IMR-90 (cell line): ENCODE measurements at places on chromosomes 16 and 17.

- peak; percentile 69 for DNase-seq
Observed at GRCh38 chr16:46853713-46854443, 22.9 kb upstream of the C16orf87 start.

GRCh38 chr17:28096756-28097155 lies 54.3 kb downstream of the NLK start:
- no peak for DNase-seq

DNA sequence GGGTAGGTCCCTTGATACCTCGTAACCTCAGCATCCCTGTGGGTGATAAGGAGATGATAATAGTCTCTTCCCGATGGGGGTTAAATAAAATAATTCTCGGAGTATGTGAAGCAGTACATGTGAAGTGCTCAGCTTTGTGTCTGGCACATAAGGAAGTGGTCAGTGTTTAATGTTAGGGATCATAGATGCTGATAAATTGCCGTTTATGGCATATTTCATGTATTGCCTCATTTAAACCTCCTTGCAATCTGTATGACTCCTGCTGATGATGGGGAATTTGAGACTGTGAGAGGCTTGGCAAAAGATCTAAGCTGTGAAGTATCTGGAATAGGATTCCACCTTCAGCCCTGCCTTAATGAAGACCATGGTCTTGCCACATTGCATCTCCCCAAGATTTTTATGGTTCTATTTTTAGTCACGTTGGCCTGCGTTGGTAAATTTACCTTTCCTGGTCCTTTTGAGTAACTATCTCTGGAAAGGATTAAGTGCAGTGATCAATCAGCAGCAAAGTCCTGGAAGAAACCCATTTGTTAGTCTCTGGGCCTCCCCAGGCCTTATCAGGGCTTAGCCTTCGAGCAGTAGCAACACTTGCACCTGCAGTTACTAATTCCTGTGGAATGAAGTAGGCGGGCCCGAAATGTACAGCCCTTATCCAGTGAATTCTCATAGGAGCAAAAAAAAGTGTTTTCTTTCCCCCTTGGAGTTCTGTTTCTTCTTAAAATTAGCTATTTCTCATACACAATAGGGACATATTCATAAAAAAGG lies 144.9 kb downstream of the WWOX start:
- DNase-seq = no peak

- no peak for DNase-seq
Observed at GRCh38 chr16:63596716-63597115, 1525.1 kb downstream of the CDH11 start.

- DNase-seq = peak; percentile 33
Observed at GRCh38 chr16:50335196-50335958, 33.4 kb downstream of the BRD7 start.

GRCh38 chr16:2828521-2828840 lies 1.6 kb upstream of the ZG16B start:
- no peak for DNase-seq

GRCh38 chr16:67708368-67708771 lies 10.7 kb downstream of the GFOD2 start:
- DNase-seq = peak; percentile 49

DNA sequence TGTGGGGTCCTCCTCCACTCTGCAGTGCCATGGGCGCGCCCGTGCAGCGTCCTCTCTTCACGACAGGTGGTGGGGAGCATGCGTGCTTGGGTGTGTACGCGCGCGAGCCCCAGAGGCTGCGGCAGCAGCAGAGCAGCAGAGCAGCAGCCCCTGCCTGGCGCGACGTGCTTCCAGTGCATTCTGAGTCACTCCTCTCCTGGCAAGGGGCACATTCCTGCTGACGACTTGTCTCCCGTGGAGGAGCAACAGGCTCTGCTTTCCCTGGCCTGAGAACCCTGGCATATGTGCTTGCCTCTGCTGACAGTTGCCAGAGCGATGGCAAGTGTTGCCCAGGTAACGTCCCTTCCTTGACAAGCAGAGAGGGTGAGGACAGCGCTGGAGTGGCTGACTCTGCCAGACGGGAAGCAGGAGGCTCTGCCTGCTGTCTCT lies 133.8 kb upstream of the PLCG2 start:
- peak; percentile 85 for DNase-seq

DNA sequence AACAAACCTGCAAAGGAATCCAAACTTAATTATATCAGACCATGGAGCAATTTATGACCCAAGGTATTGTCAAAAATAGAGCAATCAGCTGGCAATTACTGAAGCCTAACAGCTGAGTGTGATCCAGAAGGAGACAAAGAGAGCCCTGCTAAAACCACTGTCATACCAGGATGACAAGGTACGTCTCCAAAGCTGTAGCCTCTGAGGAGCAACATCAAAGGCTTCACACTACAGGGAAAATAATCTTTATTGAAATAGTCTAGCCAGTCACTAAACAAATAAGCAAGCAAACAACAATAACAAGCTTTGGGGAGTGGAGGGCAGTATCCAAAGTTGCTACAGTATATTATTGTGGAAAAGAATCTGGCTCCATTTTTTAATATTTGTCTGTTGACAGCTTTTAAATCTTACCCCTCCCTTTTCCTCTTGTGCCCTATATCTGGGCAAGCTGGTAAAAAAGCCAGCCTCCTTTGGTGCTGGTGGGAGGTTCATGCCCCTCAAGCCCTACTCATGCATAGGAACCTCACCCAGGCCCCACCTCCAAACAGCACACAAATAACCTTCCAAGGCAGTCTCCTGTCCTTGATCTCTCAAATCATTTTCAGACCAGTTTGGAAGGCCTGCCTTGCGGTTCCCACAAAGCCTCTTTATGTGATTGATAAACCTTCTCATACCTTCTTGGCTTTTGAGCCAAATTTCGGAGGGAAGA lies 73.7 kb downstream of the ITFG1 start:
- no peak for DNase-seq

GRCh38 chr16:64865069-64865696 lies 256.7 kb downstream of the CDH11 start:
- peak; percentile 16 for DNase-seq

DNA sequence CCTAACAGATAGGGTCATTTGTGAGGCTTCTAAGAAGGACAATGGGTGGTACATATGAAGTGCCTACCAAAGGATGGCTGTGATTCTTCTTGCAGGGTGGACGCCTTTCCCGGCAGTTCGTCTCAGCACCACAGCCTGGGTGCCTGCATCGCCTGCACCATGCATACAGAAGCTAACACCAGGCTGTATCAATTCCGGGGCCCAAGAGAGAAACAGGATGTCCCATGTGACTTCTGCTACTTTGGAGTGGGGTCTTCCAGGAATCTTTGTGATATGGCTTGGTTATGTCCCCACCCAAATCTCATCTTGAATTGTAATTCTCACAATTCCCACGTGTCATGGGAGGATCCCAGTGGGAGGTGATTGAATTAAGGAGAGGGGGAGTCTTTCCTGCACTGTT lies 251.6 kb upstream of the TNRC6C start:
- DNase-seq = no peak

GRCh38 chr17:15659236-15659635 lies 24.9 kb downstream of the TRIM16 start:
- no peak for DNase-seq

DNA sequence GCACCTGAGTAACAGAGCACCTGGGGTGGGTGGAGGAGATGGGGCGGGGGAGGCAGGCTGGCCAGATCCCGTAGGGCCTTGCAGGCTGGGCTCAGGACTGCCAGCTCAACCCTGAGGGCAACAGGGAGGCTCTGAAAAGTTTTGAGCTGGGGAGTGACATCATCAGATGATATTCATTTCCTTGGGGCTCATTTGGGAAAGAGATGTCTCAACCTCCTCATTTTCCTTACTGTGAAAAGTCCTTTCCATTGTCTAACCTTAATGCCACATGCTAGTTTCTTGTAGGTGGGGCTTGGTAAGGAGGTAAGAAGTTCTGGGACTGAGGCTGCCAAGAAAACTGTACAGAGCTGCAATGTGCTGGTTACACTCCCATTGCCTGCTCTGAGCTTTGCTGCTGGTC lies 3.7 kb downstream of the TNS4 start:
- peak; percentile 61 for DNase-seq

DNA sequence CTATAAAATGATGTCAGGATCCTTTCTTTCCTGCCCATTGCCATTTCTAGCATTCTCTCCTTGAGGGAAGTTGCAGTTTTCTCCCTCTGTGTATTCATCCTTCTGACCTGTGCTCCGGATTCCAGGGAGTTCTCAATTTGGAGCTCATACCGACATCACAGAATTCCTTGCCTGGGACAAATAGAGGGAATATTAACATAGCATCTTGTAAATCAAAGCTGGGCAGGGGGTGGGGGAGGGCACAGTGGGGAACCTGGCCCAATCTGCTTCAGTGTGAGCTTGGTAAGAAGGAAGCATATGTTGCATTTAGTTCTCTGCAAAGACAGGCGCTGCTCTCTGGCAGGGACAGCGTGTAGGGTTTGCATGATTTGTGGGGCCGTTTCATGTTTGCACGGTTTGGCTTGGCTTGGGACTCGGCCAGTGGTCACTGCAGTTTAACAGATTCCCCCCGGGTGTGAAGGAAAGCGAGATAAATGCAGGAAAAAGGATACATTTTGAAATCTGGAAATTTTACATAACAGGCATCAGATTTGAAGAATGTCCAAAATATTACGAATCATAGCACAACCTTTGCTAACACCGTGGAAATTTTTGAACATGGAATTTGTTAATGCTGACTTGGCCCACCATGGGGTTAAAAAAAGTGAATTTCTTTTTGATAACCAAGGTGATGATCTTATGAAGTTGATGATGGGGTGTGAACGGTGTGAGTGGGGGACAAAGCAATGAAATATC lies 178.0 kb downstream of the WWOX start:
- no peak for DNase-seq

DNA sequence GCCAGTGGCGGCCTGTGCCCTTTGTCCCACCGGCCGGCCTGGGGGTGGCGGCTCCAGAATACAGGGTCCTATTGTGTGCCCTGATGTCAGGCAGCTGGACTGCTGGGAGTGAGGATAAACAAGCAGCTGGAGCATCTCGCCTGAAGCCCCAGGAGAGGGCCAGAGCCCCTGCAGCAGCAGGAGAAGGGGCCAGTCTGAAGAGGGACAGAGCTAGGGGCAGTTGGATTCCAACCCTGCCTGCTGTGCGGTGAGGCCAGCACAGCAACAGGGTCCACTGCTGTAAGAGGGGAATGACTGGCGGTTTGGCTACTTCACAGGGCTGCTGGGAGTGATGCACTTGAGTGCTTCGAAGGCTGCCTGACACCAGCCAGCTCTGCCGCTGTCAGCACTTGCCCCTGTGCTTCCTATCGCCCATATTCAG lies 25.0 kb downstream of the RAB11FIP4 start:
- DNase-seq = peak; percentile 6

DNA sequence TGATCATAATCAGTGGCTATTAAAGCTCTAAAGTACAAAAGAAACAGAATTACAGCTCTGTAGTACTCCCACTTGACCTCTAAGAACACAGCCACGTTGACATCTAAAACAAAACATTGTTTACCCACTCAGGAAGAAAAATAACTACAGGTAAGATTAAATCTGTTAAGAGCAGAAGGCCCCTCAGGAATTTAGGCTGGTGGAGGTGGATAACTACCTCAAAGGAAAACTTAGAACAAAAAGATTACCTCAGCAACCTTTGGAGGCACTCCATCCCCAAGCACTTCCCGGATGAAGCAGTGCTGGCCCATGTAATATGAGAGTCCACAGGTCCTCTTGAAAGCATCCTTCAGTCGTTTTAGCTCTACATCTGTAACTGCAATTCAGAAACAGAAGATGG lies 46.7 kb downstream of the USP32 start:
- no peak for DNase-seq

- no peak for DNase-seq
Observed at GRCh38 chr16:75217389-75217851, 1.4 kb upstream of the CTRB1 start.

DNA sequence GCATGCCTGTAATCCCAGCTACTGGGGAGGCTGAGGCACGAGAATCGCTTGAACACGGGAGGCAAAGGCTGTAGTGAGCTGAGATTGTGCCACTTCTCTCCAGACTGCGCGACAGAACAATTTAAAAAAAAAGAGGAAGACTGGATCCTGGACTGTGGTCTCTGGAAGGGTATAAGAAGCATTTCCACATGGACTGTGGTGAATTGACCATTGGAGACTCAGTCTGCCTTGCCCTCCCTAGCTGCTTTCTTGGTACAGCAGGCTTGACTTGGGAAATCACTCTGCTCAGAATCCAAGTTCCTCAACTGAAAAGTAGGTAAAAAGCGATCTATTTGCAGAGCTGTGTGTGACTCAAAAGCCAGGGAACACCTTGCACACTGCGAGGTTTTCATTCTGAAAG lies 1.0 kb upstream of the MGRN1 start:
- DNase-seq = no peak

DNA sequence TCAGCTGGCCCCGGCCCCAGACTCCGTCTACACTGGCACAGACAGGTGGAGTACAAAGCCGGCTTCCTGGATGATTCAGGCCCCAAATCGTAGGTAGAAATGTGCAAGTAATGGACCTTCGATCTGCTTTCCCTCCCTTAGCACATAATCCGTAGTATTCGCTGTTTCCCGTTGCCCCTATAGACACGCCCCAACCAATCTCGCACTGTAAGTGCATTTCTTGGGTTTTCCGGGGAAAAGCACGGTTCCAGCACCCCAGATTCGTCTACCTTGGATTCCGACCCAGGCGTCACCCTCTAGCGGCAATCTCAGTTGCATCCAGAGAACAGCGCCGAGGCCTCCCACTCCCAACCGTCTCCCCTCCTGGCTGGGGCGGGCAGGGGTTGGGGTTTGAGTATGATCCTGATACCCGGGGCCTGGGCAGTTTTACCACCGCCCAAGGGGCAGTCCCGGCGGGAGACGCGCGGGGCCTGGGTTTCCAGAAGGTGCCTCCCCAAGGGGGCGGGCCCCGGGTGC lies 12.1 kb upstream of the FOXF1 start:
- peak; percentile 37 for DNase-seq

- DNase-seq = no peak
Observed at GRCh38 chr16:71867939-71868338, 16.0 kb downstream of the ZNF821 start.

- peak; percentile 84 for DNase-seq
Observed at GRCh38 chr16:53664724-53665345, 38.8 kb downstream of the RPGRIP1L start.

- DNase-seq = peak; percentile 47
Observed at GRCh38 chr17:57009737-57010445, 32.0 kb downstream of the SCPEP1 start.

DNA sequence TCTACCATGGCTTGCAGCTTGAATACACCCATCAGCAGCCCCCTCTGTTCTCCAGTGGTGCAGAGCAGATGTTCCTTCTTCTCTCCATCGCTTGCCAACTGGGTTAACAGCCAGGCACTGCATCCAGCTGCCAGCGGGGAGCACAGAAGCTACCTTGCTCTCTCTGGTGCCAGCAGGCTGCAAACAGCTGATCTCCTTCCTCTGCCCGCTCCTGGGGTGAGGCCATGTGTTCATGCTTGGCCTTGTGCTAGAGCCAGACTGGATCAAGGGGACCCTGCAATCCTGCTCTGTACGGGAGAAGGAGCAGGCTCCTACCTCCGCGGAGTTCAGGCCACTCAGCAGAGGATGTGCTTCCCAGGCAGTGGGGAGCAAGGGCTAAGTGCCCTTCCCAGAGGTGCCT lies 24.1 kb upstream of the ENGASE start:
- no peak for DNase-seq

GRCh38 chr16:82782715-82783251 lies 156.0 kb downstream of the CDH13 start:
- DNase-seq = no peak
